ENCODE measurements at places on chromosomes 2 and 18.

DNA sequence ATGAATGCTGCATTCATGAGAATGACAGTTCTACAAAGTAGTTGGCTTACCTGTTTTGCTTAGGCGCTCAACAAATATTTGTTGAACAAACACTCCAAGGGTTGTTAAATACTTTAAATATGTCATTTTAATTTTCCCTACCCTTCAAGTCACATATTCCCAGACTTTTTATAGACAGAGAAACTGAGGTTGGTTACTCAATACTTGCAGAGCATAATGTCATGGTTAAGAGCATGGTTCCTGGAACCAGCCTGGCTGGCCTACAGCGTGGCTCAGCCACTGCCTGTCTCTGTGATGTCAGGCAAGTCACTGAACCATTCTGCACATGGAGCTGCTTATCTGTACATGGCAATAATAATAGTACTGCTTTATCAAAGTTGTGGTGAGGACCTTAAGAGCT is 120.0 kb upstream of the STK17B start:
- no peak for DNase-seq

GRCh38 chr18:77344786-77345500 is 95.3 kb downstream of the GALR1 start:
- DNase-seq, result no peak

GRCh38 chr18:30775629-30776028 is 266.9 kb downstream of the DSC3 start:
- no peak for DNase-seq

DNA sequence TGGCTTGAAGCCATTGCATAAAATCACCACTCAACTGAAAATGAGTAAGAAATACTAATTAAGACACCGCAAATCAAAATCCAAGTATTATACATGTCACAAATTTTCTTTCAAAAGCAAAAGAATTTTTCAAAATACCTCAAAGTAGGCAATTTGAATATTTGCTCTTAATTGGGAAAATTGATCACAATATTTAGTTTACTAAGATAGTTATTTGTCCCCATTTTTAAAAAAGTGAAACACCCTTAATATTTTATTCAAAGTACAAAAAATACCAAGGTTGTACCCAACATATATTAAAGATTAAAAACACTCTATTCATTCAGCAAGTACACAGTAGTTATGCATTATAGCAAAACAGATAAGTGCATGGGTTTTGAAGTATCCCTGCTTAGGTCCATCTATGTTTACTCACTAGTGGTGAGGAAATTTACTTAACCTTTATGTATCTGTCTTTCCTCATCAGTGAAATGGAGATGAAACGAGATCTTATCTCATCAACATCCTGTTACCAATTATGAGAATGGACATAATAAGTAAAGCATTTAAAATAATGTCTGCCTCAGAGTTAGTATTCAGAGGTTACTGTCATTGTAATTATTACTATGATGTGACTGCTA is 35.1 kb downstream of the VPS54 start:
- peak; percentile 31 for DNase-seq

DNA sequence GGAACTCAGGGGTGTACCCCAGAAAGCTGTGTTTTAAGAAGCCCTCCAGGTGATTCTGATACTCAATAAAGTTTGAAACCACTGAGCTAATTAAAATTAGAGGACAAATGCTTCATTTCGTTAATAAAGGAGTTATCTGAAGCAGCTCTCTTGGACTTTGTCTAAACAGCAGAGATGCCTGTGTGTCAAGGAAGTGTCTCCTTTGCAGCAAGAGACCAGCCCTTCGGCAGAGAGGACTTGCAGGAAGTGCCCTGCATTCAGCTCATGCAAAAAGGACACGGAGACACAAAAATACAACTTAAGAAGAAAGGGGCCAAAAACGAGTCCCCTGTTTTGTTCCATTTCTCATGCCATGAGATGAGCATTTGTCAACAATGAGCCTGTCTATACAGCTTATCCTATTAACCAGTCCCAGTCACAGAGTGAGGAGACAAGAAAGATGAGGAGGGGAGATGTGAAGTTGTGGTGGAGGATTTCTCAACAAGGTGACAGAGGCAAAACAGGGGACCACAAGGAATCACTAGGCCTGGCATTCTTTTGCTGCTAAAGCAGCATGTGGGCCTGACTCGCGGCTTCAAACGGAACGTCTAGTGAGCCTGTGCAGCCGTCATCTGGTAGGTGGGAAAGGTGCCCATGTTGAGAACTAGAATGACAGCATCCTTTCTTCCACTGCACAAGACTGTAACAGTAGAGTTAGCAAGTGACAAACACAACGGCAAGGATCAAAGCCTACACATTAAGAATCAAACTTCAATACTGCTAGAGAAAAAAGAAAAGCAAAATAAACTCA is 152.3 kb downstream of the ANTXR1 start:
- no peak for DNase-seq

DNA sequence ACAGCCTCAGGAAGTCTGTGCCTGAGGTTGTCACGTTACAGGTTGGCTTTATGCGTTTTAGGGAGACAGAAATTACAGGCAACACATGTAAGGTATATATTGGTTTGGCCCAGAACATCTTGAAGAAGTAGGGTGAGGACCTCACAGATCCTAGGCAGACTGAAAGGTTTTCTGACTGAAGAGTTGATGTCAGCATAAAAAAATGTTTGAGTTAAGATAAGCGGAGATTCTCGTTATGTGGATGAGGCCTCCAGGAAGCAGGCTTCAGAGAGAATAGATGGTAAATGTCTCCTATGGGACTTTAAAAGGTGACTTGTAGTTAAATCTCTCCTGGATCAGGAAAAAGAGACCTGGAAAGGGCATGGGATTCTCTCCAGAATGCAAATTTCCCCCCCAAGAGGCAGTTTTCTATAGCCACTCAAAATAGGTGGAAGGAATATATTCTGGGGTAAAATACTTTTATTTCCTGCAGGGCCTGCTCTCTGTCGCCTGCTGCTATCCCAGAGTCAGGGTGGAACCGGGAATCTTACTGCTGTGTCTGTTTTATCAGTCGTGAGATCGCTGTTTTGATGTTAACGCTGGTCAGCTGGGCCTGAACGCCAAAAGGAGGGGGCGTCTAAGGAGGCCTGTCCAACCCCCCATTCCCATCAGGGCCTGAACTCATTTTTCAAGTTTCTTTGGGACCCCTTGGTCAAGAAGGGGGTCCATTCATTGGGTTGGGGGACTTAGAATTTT is 171.1 kb downstream of the HDAC4 start:
- DNase-seq, result no peak

DNA sequence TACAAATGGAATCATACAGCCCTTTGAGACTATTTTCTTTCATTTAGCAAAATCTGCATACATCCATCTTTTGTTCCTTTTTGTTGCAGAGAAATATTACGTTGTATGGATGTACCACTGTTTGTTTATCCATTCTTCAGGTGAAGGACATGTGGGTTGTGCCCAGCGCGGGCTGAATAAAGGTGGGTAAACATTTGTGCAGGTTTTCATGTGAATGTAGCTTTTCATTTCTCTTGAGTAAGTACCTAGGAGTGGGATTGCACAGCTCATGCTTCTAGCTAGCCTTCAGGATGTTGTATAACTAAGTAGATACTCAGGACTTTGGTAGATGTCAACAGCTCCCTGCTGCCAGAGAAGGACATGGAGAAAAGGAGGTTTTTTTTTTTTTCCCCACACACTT is 50.6 kb upstream of the SPRED2 start:
- no peak for DNase-seq

DNA sequence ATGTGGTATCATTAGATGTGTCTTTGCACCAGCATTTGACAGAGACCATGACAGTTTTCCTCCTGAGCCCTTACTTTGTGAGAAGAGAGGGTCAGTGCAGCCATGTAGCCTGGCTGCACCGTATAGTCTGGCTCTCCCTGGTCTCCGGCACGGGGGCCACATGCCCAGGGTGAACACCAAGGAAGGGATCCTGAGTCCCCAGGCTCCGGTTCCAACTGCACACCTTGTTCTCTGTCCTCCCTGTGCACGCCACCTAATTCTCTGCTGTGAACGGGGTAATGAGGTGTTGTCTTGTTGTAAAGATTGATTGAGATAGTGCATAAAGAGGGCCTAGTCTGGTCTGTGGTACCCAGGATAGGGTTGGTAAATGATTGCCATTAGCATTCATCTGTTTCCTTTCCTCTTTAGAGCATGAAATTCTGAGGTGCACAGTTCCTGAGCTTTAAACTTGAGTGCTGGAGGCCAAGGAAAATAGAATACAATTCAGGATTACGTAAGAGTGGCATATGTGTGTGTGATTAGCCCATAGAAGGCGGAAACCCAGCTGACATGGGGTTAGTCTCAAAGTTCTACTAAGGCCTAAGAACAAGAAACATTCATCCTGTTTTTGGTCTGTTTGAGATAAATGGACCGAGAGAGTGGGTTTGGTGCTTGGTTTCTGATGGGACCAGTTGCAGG is 55.5 kb downstream of the NCK2 start:
- DNase-seq, result no peak

DNA sequence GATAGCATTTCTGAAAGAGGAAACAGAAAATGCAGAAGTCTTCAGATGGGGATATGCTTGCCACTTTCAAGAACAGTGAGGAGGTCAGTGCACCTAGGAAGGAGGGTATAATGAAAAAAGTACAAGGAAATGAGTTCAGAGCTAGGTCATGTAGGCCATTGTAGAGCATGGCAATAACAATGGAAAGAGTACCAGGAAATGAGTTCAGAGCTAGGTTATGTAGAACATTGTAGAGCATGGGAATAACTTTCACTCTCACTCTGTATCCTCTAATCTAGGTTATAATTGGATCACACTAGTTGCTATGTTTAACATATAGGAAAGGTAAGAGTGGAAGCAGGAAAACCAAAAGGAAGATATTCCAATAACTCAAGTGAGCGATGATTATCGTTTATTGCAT is 12.3 kb downstream of the SCG2 start:
- DNase-seq, result no peak

DNA sequence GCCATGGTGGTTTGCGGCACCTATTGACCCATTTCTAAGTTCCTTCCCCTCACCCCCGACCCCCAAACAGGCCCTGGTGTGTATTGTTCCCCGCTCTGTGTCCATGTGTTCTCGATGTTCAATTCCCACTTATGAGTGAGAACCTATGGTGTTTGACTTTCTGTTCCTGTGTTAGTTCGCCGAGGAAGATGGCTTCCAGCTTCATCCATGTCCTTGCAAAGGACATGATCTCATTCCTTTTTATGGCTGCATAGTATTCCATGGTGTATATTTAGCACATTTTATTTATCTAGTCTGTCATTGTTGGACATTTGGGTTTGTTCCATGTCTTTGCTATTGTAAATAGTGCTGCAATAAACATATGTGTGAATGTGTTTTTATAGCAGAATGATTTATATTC is 183.6 kb downstream of the GBX2 start:
- DNase-seq, result no peak

DNA sequence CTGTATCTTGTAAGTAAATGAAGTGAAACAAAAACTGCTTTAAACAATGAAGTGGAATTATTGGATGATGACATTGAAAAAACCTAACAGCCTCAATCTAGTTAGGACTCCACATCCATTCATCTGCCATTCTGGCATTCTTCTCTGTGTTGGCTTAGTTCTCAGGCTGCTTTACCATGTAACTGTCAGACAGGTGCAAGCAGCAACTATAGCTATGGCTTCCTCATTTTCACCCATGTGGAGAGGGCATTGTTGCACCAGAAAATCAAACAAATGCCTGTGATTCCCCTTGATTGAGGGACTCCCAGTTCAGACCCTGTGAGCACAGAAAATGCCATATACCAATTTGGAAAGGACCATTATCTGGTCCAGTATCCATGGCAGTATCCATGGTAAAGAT is 129.5 kb upstream of the NYAP2 start:
- no peak for DNase-seq

DNA sequence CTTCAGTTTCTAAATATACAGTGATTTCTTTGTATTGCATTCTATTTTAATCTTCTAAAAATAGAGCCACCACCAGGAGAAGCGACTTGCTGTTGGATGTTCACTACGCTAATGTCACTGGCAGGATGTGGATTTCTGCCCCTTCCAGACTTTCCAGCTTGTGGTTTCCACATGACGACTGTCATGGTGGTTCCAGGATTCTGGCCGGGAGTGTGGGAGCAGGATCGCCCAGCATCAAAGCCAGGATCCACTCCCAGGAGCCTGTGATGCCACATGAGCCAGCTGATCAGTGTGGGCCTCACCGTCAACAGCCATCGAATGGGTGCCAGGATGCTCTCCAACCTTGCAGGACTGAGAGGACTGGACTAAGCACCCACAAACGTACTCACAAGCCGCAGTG is 148.8 kb downstream of the HDAC4 start:
- no peak for DNase-seq

- DNase-seq, result no peak
Observed at GRCh38 chr2:140063356-140063755, 1283.2 kb upstream of the NXPH2 start.

GRCh38 chr2:10533811-10534321 is 85.7 kb upstream of the ODC1 start:
- no peak for DNase-seq

- DNase-seq, result no peak
Observed at GRCh38 chr18:62026586-62026985, 133.8 kb upstream of the RNF152 start.
